Left renal cortex interstitium (tissue), 4 donors: ENCODE measurements at places on chromosomes 12 and 14. TPM values are rescaled to one million over a fixed set of nuclear protein-coding genes. Genes with fewer than 3 reads are reported as not detected.

PTGER2 gene
- polyA plus RNA-seq, result 6.3 TPM

KLRD1 gene
- polyA plus RNA-seq, result 0.53 TPM

POTEM gene
- not detected for polyA plus RNA-seq

DNA sequence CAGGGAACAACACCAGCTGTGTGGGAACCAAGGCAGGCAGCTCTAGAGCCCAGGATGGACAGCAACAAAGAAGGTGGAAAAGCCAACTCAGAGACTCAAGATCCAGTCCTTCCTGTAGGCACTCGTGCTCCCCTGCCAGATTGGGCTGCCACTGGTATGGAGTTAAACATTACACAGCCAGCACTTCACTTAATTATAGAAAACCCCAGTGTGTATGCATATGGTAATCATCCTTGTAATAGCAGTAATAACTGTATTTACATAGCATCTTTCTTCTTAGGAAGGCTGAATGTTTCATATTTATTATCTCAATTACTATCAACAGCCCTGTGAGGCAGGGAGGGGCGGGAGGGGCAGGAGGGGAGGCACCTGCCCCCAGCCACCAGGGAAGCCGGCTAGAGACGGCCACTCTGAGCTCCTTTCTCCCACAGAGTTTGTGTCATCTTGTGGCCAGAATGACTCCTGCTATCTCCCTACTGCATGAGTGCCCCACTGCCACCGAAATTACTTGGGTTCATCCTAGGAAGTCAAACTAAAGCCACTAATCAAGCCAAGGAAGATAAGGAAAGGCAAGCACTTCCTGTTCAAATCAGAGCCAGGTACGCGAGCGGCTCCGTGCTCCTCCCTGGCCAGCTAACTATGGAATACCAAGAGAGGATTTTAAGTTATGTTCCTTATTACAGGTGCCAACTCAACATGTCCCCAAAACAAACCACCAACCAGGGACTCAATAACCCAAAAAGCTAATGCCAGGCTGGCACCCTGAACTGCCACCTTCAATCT is 15.7 kb upstream of the RAB35 start:
- no peak for DNase-seq

DNA sequence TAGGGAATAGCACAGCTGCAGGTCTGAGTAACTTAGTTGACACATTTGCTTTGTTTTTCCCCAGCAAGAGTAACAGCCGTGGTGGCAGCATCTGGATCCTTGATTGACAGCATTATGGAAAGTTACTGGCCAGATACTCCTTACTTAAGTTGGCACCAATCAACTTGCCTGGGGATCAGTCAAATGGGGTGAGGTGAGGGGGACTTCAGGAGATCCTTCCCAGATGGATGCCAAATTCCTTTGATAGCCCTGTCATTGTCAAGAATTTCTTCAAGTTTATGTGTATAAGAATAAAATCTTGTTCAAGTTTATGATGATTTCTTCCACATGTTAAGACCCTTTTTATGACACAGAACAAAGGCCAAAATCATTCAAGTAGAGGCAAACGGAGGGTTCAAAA is 618.4 kb downstream of the SLC6A15 start:
- DNase-seq, result no peak

ANO4 gene
- polyA plus RNA-seq, result 1.2 TPM

- no peak for DNase-seq
Measured at GRCh38 chr12:650983-651382, 12.3 kb downstream of the NINJ2 start.

DNA sequence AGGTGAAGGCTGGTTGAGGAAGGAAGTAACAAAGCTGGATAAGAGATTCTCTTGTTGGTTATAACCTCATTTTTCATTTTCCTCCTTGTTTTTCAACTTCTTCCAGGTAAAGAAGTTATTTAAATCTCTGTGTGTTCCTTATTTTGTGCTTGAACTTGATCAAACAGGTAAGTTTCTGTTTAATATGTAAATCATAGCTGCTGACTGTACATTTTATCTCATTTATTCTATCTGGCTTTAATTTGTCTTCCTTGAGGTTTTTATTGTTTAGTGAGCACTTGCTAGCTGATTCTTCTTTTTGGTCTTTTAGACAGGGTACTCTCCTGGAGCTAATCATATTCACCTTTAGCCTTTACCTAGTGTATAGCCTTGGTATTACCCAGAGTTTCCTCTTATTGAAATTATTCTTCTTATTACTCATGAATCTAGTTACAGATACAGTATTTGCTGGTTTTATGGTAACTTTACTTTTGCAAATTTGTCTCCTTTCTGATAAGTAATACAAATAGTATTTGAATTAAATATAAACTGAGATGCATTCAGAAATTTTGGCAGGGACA is 42.4 kb downstream of the TXNRD1 start:
- DNase-seq, result no peak

ANKS1B gene
- polyA plus RNA-seq, result 4.0 TPM

DNA sequence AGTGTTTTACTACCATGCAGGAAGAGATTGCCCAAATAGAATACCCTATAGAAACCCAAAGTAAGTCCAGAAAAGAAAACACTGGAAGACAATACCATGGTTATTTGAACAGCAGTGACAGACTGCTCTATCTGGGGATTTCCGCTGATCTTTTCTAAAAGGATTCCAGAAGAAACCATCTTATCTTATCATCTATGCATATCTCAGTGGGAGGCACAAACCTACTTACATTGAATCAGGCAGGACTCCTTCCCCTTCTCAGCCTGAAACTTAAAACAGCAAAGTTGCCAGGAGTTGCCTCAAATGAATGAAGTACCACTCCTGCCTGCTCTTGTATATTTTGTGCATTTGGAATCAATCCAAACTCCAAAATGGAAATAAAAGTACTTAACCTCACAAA is 56.7 kb upstream of the NR2C1 start:
- DNase-seq, result no peak

DNA sequence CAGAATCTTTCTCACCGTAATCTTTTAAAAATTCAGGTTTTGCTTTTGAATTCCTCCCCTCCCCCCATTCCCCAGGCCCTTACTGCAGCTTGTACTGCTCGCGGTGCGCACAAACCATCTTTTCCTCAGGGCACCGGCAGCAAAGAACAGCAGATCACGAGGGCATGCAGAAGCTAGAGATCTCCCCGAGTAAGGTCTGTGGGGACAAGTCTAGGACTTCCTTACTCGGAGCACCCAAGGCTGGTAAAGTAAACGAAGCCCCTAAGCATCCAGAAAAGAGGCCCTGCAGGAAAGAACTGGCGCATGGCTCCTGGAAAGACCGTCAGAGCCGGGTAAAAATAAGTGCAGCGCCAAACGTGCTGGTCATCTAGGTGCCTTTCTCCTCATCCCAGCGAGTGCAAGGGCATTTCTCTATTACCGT is 727 bp downstream of the LDHB start:
- DNase-seq, result peak; percentile 46

NUDT14 gene
- polyA plus RNA-seq, result 21.5 TPM

GRCh38 chr14:102922490-102923200 is at the start of gene AMN:
Gene AMN, plus strand, starts transcription at chr14:102922663. Its CDS starts 26 bp downstream, at chr14:102922689.
- no peak for DNase-seq

NEMP1 gene
- polyA plus RNA-seq, result 26.8 TPM

DNA sequence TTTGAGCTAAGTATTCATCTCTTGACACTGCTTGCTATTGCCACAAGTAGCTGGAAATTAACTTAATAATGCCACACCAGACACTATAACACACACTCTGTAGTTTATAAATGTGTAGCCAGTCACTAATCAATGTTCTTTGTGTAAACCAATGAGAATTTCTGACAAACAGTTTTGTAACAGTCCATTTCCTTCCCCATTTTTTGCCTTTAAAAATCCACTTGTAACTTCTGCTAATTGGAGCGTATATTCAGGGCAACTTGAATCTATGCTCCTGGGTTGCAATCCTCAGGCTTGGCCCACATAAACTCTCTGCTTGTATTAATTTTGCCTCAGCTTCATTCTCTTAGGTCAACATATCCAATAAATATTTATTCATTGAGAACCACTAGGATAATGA is 125.0 kb upstream of the DHRS4 start:
- DNase-seq, result no peak

- no peak for DNase-seq
Measured at GRCh38 chr12:94961256-94961824, 42.2 kb downstream of the NDUFA12 start.

- no peak for DNase-seq
Measured at GRCh38 chr14:54803396-54803795, 99.2 kb downstream of the GCH1 start.

DNA sequence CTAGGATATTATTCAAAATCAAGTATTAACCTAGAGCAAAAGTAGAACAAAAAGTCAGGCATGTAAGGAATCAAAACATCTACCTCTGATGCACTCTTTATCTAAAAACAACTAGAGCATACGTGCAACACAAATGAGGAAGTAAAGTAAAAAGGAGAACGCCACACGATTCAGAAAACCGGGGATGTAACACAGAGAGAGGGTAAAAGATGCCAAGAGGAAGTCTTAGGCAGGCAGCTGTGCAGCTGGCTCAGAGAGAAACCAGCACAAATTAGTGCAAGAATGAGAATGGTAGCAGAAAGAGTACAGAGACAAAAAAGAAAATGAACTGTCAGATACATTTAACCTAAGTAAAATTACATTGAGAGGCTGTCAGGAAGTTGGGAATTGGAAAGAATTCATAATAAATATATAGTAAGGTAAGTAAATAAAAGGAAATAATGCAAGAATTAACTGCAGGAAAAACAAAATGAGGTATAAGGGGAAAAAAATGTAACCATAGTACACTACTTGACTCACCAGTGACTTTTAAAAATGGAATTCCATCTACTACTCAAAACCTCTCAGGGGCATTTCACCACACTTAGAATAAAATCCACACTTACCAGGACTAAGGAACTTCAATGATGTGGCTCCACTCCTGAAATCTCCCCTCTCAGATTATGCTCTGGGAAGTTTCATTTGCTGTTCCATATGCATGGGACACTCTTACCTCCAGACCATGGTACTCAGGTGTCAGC is 17.1 kb downstream of the BCAT1 start:
- DNase-seq, result no peak

- no peak for DNase-seq
Measured at GRCh38 chr14:77092676-77093075, 5.4 kb upstream of the CIPC start.

DNA sequence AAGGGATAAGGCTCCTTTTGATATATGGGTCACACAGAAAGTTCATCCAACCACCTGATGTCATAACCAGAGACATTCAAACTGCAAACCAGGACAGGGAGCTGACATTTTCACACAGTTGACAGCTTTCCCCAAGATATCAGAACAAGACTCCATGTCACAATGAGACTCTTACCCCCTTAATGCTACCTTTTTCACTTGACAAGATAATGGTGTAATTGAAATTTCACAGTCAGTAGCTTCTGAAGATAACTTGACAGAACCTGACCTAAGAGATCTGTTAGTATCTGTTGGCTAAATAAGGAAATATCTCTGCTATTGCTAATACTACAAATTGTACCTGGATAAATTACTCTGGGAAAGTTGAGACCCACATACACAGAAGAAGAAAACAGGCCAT is 187.3 kb downstream of the C12orf50 start:
- no peak for DNase-seq

DNA sequence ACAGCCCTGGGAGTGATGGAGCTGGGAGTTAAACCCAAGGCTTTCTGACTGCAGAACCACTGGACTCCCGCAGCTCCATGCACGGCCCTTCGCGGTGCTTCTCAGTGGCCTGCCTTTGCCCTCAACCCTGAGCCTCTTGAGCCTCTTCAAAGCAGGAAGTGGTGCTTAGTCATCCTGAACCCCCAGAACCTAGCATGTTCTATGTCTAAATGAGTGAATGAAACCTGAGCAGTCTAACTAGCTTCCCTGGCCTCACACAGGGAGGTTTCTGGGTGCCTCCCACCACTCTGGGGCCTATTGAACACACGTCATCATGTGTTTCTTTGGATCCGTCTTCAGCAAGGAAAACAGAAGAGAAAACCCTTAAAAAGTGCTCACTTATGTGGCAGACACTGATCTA is 117.9 kb upstream of the SFSWAP start:
- no peak for DNase-seq

DNA sequence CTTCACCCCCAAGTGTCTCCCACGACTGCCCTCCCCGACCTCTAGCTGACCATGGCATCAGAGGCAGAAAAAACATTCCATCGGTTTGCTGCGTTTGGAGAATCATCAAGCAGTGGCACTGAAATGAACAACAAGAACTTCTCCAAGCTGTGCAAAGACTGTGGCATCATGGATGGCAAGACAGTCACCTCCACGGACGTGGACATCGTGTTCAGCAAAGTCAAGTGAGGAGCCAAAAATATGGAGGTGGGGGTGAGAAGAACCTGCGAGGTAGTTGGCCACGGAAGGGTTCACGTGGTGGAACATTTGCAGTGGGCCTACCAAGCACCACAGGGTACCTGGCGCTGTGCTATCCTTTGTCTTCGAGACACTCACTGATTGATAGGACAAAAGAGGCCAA is 514 bp downstream of the TPPP2 start:
- no peak for DNase-seq

GRCh38 chr14:101234244-101234937 is 326.9 kb upstream of the DIO3 start:
- no peak for DNase-seq

- no peak for DNase-seq
Measured at GRCh38 chr14:27387463-27387862, 789.6 kb upstream of the NOVA1 start.

RNU6-8 gene
- not detected for polyA plus RNA-seq

LIN7A gene
- 18.3 TPM for polyA plus RNA-seq

- DNase-seq, result no peak
Measured at GRCh38 chr12:63965936-63966605, 121.6 kb downstream of the SRGAP1 start.

GRCh38 chr12:89899651-89900050 is 191.0 kb upstream of the ATP2B1 start:
- no peak for DNase-seq

GRCh38 chr14:106850913-106851825 is 1324.8 kb downstream of the TMEM121 start:
- no peak for DNase-seq

OR6C76 gene
- polyA plus RNA-seq, result not detected

- no peak for DNase-seq
Measured at GRCh38 chr12:92459850-92460249, 242.9 kb upstream of the PLEKHG7 start.

GRCh38 chr14:36091096-36091495 is 85.4 kb downstream of the PTCSC3 start:
- peak; percentile 46 for DNase-seq

FOXA1 gene
- polyA plus RNA-seq, result 2.3 TPM

GRCh38 chr12:102953221-102953620 is 4.3 kb upstream of the ASCL1 start:
- DNase-seq, result no peak

RAB35 gene
- polyA plus RNA-seq, result 41.3 TPM

- no peak for DNase-seq
Measured at GRCh38 chr12:83065562-83065961, 378.9 kb downstream of the TMTC2 start.

DNA sequence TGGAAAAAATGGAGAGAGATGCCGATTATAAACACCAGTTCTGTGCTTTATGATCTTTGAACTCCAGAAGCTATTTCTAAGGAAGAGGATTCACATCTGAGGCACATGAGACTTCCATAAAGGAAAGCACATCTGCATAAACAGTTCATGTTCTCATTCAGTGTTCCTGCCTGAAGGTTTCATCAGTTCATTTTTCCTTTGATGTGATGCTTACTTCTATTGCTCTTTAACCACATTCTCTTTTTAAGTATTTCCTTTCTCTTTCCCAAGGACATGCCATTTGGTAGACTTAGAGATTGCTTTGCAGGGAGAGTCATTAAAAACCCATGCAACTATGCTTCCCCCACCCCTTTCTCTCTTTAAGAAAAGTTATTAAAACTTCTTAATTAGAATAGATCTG is 387.0 kb upstream of the FLRT2 start:
- DNase-seq, result no peak

CLECL1 gene
- 0.38 TPM for polyA plus RNA-seq

GRCh38 chr14:86057018-86057667 is 527.2 kb downstream of the FLRT2 start:
- DNase-seq, result no peak

NUAK1 gene
- 10.3 TPM for polyA plus RNA-seq
